Activated CD8-positive, alpha-beta memory T cell treated with anti-CD3 and anti-CD28 coated beads, Interleukin-2, amount 10 ng/mL, durations not matched to agents 7 days and 5 days (primary cell): ENCODE measurements at places on chromosomes 7 and 10. TPM values are rescaled to one million over a fixed set of nuclear protein-coding genes. Genes with fewer than 3 reads are reported as not detected.

SPDYE6 gene
- total RNA-seq, result not detected

FAM241B gene
- total RNA-seq, result 2.6 TPM

EN2 gene
- not detected for total RNA-seq

POMZP3 gene
- total RNA-seq, result 11.6 TPM

MYPN gene
- total RNA-seq, result not detected

PDK4 gene
- total RNA-seq, result not detected

LEP gene
- total RNA-seq, result not detected
